ENCODE measurements at places on chromosomes 12 and 14. TPM values are rescaled to one million over a fixed set of nuclear protein-coding genes. Genes with fewer than 3 reads are reported as not detected.
A peak's percentile ranks its signal among the peaks of the same experiment; 100 is the strongest.

- no peak for DNase-seq
Measured at GRCh38 chr12:97466000-97466399, 3.4 kb downstream of the RMST start.

GRCh38 chr12:89789862-89790261, 81.2 kb upstream of the ATP2B1 start:
- DNase-seq = no peak

GRCh38 chr12:106704081-106704480, 70.4 kb upstream of the RIC8B start:
- no peak for DNase-seq

DNA sequence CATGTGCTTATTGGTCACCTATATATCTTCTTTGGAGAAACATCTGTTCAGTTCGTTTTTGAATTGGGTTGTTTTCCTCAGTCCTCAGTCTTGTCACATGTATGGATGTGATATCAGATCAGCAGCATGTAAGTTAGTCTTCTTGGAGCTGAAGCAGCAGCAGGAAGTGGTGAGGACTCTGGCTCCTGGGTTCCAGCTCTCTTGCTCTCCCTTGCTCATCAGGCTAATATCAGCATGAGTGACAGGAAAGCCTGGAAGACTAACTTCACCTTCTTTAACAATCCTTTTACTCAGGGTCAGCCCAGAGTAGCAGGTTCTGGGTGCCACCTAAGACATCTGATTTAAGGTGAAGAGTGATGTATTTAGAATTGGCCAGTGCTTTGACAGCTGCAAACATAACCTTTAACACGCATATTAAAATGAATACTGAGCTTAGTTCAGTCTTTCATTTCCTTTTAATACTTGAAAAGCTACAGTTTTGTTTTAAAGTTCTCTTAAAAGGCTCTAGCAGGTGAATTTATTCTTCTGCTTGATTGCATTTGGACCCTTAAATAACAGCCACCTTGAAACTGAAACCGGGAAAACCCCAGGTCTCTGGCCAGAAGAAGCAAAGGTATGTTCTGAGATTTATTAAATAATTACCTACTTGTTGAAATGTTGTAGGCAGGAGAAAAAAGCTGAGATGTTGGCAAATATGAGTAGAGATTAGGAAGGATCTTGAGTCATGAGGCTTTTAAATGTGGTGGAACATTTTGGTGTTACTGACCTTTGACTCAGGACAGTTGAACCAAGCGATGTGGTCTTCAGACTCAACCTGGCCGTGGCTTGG, 54.3 kb downstream of the DRAM1 start:
- DNase-seq = no peak

The SMOC1 gene
- total RNA-seq = 1.4 TPM

DNA sequence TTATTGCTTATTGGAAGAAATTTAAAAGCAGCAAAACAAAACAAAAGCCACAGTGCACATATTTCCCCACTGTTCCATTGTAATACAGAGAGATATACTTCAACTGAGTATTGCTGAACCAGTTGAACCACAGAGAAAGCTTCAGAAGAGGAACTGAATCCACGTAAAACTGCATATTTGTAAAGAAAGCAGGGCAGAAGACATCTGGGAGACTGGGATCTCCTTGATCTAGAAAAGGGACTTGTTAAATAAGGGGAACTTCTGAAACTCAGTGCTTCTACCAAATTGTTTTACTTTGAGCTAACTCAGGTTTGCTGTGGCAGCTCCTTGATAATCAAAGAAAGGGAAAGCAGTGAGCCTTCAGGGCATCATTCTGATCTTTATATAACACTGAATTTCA, 411.1 kb upstream of the MDGA2 start:
- no peak for DNase-seq

GRCh38 chr12:45718306-45718705, 11.2 kb upstream of the ARID2 start:
- DNase-seq = no peak

DNA sequence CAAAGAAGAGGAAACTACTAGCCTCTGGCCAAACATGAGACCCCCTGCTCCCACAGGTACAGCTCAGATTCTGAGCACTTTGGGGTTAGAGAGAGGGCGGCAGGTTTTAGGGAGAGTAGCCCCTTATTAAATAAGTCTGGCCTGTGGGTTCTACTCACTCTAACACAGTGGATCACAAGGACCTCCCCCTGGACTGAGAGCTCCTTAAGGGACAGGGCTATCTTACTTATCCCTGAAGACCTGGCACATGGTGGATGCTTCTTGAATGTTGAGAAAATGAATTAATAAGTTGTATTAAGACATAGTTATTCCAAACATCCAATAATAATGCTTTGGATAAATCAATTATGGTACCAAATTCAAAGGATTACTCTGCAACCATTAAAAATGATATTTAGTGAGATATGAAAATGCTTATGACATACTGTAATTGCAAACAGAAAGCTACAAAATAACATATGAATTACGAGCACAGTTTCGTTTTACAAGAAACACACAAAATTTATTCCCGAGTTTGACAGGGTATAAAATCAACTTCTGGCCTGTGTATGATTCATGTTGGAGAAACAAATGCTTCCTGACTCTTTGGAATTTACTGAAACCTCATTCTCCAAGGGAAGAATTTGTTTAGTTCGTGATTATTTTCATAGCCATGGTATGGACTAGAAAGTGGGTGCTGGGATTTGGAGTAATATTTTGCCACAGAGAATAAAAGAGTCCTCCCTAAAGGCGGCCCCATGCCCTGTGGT, 59.3 kb upstream of the BDKRB2 start:
- DNase-seq = peak; percentile 30

GRCh38 chr12:95859947-95860850, 1.4 kb downstream of the SNRPF start:
- no peak for DNase-seq

DNA sequence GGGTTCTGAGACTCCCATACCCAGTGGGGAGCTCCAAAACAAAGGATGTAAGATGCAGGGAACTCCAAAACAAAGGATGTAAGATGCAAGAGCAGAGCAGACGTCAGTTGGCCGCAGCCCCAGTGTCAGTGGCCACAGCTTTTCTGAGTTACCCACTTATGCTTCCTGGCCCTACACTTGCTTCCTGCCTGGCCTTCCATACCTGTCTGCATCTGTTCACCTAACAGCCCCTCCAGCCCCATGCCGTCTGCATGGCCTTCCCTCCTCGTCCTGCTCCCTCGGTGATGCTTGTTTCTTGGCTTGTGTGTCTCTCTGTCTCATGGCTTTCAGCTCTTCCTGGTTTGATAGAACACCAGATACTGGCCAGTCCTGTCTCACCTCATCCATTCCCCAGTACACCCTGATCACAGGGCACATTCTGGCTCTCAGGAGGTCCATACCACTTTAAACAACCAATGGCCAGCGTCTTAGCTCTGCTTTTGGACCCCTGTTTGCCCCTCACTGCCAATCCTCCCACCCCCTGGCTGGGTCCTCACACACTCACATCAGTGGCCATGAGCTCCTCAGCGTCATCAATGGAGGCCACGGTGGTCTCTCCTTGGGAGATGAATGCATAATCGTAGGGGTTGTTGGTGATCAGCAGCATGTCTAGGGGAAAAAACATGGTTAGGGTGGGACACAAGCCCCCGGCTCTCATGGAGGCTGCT, 5.3 kb downstream of the MYH7 start:
- no peak for DNase-seq

DNA sequence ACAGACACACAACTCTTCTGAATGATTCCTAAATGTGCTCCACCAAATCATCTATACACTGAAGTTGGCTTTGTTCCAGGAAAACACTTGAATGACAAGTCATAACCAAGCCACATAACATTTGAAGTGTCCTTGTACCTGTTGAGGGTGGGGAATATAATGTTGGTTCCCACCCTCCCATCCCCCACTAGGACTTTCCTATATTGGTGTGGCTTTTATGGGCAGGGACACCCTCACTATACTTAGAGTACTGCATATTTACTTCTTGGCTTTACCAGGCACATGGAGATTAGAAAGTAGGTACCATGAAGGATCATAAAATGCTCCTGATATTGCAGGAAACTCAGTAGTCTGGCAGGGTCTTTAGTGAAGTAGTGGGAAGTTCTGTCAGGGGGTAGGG, 9.7 kb upstream of the BHLHE41 start:
- no peak for DNase-seq

DNA sequence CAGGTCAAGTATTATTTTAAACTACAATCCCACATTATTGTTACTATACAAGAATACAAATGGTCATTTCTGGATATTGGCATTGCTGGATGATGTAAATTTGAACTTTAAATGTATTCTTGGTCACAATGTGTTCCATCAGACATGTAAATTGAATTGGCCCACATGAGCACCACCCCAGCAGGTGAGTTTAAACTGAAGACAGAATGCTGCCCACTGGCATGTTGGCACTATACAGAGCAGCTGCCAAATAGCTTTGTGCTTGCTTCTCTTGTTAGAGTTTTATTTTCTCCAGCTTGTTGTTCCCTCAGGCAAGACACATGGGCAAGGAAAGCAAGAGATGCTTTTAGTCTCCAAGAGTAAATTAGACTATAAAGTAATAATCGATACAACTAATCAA, 98.6 kb downstream of the C12orf50 start:
- DNase-seq = peak; percentile 82

DNA sequence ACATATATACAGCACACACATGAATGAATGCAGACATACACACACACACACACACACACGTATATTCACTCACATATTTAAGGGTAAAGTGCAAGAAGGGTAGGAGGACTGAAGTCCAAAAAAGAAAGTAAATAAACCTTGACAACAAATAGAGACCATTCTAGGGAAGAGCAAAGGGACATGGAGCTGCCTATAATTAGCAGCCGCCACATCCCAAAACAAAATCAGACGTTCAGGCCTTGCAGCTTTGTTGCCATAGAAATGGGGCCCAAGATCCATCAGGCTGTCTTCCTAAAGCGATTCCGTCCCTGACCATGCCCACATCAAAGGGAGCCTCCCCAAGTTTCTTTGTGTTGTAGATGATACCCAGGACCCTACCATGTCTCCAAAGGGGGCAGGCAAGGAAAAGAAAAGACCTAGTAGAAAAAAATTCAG, 703.5 kb upstream of the TBX3 start:
- no peak for DNase-seq

GRCh38 chr12:130775953-130776856, 60.1 kb upstream of the RIMBP2 start:
- DNase-seq = peak; percentile 93

GRCh38 chr14:76484355-76484754, 108.4 kb downstream of the ESRRB start:
- no peak for DNase-seq

DNA sequence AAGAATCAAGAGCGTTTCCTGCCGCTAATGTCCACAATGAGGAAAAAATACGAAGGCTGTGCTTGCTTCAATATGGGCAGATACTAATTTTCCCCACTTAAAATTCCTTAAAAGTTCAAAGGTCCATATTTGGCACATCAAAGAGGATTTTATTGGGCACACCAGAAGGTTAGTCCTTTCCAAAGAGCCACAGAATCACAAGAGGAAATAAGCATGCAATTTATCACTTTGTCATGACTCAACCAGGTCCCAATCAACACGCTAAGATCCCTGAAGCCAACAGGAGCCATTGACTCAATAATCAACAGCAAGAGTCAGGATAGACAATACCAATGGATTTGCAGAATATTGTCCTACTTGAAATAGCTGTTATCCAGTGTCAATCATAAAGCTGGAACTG, 80.6 kb downstream of the MAP1LC3B2 start:
- DNase-seq = no peak

Measured in myocyte (in vitro differentiated cells).